ENCODE measurements at places on chromosomes 6 and 20.

- peak; percentile 21 for DNase-seq
Observed at GRCh38 chr20:64261138-64261537, 5.6 kb downstream of the PCMTD2 start.

GRCh38 chr20:51037532-51038115, 14.7 kb upstream of the KCNG1 start:
- no peak for DNase-seq

- no peak for DNase-seq
Observed at GRCh38 chr6:168344338-168344737, 24.8 kb upstream of the DACT2 start.

GRCh38 chr6:48610846-48611245, 499.8 kb upstream of the PTCHD4 start:
- no peak for DNase-seq

DNA sequence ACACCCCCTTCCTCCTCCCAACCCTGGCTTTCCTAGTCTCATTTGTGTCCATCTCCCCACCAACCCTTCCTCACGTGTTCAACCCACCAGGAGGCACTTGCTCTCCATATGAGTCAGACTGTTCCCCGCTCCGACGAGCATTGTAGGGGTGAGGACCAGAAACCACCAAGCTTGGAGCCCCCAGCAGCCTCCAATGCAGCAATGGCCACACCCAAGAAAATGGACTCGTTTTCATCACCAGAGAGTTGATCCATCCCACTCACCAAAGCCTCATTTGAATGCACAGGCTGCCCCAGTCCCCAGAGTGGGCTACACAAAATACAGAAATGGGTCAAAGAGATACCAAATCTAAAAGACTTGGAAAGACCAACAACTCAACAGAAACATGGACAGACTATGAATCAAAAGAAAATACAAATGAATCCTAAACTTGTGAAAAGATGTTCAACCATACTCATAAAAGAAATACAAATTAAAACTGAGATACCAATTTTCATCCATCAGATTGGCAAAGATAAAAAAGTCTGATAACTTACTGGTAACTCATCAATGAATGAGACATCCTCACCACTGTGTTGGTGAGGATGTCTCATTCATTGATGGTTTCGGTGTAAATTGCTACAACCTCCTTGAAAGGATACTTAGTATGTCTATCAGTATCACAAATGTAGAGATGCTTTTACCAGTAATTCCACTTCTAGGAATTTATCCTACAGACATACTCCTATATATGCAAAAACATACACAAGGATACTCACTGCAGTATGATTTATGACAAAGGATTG, 68.1 kb downstream of the TRERF1 start:
- no peak for DNase-seq

GRCh38 chr20:1301031-1301529, 27.9 kb downstream of the SDCBP2 start:
- peak; percentile 56 for DNase-seq

DNA sequence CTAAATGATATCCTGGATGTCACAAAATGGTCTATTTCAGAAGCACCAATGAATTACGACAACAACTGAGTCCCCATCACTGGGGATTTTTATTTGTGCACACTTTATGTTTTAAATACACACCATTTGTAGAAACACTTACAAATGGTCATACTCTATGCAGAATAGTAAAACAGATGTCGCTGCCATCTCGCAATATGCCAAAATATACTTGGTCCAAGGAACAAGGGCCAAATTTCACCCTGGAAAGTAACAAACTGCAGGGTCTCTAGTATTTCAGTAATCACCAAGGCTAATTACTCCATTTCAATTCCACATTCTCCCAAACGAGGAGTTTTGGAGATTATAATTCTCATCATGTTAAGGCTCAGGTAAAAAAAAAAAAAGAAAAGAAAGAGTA, 215.2 kb downstream of the LMBRD1 start:
- DNase-seq, result no peak

DNA sequence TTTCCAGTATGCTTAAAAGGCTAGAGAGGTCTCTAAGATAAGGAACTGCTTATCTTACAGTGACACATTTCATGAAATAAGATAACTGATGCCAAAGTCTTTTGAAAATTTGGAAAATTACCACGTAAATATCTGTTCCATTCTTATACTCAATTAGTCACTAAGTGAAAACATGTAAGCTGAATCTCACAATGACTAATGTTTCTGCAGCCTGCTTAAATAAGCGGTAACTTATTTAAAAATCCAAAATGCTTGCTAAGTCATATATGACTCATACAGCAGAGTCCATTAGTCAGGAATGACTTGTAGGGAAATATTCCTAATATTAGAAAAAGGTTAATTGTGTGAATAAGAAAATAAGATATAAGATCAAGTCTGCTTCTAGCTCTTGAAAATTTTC, 27.8 kb upstream of the LGSN start:
- DNase-seq, result peak; percentile 84

- peak; percentile 51 for DNase-seq
Observed at GRCh38 chr20:62156592-62157386, 13.2 kb downstream of the SS18L1 start.

GRCh38 chr6:144909753-144910285, 624.7 kb downstream of the UTRN start:
- DNase-seq, result peak; percentile 34

GRCh38 chr6:39203436-39204159, 25.7 kb downstream of the KCNK5 start:
- no peak for DNase-seq

DNA sequence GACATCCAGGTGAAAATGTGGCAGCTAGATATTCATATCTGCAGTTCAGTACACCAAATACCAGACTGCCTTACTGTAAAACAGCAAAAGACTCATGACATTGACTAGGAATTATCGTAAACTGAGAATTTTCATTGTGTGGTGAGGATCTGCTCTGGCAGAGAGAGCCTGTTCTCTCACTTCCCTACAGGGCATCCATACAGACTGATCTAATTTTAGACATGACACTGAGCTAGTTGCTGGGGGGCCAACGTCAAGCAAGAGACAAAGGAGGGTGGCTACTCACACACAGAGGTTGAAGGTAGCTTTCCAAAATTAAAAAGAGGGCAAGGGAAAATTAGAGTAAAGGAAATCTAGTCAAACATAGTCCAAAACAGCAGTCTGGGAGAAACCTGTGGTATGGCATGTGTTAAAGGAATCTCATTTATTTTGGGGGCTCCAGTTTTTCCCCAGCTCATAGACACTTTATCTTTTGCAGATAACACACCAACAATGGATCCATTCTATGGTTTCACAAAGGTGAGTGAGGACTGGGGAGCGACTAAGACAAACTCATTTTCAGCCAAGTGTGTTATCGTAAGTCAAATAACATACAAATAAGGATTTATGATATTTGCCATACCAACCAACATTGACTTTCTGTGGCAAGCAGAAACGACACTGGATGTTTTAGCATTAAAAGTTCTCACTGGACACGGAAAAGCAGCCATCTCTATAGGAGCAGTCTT, 36.6 kb upstream of the NHSL1 start:
- DNase-seq, result no peak

DNA sequence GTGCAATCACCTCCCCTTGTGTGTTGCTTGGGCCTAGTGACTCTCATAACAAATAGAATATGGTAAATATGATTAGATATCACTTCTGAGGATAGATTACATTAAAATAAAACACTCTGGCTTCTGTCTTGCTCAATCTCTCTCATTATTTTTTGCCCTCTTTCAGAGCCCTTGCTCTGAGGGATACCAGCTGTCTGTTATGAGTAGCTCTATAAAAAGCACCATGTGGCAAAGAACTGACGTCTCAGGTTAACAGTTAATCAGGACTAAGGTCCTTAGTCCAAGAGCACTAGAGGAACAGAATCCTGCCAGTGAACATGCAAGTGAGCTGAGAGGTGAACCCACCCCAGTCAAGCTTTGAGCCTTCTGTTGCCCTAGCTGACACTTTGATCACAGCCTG, 402.2 kb upstream of the HTR1E start:
- no peak for DNase-seq

DNA sequence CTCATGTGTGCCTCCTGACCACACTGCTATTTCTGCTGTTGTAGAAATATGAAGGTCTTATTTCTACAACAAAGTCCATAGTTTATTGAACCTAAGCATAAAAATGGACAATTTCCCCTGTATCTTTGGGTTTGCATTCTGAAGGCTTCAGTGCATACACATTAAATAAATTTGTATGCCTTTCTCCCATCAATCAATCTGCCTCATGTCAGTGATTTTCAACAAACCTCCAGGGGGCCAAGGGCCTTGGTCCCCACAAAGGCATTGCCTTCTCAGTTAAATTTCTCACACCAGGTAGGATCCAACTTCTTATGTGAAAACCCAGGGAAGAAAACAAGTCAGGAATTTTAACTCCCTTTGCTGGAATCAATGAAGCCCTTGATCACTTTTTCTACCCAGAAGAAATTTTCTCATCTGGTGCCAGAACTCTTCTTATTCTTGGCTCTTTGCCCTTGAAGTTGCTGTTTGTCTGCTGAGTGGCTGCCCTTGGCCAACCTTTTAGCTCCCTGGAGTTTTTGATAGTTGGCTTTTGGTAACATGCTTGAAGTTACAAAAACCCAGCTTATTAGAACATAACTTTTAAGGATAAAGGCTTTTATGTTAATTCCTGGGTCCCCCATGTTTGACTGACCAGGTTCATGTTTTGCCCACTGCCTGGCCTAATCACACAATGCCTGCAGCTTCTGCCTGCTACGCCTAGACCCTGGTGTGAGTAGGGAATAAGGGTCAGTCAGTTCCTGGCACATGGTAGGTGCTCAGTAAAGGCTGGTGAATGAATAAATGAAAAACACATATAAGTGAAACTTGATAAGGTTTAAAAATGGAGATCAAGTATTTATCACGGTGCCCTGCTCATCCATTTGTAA, 37.0 kb downstream of the SHLD1 start:
- peak; percentile 57 for DNase-seq

GRCh38 chr6:50141100-50141499, 91.4 kb upstream of the DEFB112 start:
- DNase-seq, result no peak

- DNase-seq, result no peak
Observed at GRCh38 chr20:3559637-3560036, 88.8 kb downstream of the ATRN start.

DNA sequence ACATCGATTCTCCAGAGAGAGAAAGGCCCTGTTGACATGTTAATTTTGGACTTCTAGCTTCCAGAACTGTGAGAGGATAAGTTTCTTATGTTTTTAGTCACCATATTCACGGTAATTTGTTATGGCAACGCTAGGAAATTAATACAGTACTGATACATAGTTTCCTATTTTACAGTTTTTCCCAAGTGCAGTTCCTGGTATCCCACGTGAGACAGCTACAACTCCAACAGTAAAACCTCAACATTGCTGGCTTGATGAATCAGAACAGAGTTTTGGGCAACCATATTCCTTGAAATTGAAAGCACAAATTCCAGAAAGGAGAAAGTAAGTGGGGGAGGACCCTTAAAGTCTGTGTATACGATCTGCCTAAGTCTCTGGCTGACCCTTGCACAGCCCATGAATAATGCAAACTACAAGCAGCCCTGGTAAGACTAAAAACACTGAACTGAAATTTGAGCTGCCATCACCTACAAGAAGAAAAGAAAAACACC, 505.1 kb upstream of the NRSN1 start:
- peak; percentile 65 for DNase-seq

DNA sequence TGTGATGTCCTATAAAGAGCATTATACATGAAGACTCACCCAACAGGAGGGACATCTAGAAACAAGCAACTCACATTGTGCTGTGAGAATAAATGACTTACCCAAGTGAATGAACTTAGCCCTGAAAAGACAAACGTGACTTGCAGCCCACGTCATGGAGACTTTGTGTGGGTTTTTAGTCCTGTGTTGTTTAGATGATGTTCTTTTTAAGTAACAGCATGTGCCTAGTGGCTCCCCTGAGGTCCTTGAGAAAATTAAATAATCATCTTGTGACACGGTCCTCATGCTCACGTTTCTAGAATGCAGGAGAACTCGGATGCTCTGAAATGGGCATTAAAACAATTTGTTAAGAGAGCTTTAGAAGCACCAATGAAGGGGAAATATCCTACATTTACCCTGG, 165.1 kb downstream of the SASH1 start:
- peak; percentile 36 for DNase-seq

GRCh38 chr6:163935158-163935762, 520.7 kb downstream of the QKI start:
- peak; percentile 38 for DNase-seq

DNA sequence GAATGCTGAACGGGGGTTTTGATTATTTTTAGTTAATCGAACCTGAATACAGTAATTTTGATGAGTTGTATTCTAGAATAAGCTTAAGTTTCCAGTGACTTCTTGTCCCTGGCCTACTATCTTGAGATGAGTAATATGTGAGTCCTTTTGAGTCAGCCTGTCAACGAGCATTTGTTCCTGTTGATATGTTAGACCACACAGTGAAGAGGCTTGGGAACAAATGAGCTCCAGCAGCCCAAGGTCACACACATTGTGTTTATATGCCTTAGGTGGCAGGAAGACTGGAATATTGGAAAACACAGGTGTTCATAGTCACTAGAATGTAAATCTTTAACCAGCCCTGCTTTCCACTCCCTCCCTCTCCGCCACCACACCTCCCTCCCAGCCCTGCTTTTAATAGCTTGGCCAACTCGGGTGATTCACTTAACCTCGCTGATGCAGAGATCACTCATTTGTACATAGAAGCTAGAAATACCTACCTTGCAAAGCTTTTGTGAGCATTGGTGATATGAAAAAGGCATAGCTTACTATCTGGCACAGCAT, 9.1 kb downstream of the SMPDL3A start:
- DNase-seq, result peak; percentile 15

Measured in fibroblast of skin of scalp (primary cell).